ENCODE measurements at places on chromosomes 11 and 22.

DNA sequence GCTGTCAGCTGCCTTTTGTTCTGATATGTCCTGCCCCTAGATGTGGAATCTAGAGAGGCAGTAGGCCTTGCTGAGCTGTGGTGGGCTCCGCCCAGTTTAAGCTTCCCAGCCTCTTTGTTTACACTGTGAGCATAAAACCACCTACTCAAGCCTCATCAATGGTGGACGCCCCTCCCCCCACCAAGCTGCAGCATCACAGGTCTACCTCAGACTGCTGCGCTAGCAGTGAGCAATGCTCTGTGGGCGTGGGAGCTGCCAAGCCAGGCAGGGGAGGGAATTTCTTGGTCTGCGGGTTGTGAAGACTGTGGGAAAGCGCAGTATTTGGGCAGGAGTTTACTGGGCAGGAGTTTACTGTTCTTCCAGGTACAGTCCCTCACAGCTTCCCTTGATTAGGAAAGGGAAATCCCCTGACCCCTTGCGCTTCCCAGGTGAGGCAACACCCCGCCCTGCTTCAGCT lies 98.5 kb downstream of the SMCO4 start:
- peak; percentile 2 for DNase-seq

DNA sequence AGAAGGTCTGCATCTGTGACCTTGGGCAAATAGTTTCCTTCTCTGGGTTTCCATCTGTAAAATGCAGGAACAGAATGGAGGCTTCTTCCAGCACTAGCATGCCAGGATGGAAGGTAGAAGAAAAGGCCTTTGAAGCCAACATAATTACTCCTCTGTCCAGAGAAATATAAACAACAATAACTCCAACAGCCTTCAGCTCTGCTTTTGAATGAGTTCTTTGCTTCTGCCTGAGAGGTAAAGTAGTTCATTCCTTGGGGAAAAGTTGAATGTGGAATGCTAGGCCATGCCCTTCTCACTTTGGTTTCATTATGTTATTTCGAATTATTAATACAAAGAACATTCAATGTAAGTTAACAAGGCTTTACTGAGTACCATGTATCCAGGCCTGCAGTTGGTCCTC lies 61.2 kb upstream of the BLID start:
- DNase-seq = no peak

DNA sequence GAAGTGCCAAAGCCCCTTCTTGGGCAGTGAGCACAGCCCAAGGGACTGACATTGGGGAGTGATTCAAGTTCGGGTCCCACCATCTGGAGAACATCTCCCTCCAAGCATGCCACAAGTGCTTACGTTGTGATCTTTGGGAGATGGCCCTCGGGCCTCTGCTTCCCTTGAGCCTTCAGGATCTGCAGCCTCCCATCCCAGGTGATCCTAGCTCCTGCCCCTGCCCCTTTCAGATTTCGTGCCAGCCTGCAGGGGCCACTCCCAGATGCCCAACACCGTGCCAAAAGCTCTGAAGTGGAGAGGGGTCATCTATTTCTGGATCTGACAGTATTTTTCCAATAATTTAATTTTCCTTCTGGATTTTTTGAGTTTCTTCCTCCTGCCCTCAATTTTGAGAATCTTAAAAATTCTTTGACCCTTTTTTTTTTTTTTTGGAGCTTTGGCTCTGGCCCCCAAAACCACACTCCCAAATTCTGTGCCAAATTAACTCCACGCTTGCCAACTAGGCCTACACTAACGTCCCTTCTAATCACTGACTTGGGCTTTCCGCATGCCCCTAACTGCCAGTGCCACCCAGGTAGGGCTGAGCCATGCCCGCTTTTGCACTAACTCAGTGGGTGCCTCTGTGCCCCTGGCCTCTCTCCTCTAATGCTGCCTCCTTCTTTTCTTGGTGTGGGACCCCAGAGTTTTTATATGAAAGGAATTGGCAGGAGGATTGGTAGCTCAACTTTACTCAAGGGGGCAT lies 25.3 kb downstream of the PHLDB1 start:
- no peak for DNase-seq

DNA sequence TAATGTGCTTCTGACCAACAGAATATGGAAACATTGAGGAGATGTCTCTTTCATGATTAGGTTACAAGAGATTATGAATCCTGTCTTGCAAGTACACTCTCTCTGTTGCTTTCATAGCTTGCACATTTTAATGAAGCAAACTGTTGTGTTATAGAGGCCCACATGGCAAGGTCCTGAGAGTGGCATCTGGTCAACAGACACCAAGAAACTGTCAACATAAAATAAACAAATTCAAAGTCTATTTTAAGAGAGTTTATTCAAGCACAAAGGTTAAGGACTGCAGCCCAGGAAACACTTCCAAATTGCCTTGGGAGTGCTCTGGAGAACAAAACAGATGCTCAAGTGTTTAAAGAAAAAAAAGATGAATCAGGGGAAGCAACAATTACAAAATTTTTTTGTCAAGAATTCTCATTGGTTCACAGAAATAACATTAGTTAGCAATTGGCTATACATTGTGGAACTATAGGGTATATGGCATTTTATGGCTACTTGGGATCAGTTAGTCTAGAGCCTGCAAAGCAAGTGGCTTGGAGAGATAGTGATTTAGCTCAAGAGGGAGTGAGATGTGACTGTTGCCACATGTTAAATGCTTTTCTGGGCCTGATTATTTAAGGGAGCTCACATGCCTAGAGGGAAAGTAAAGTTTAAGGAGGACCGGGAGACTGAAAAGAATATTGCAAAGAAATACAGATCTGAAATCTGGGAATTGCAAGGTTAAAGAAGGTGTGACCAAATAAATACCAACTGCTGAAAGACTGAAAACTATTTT lies 54.6 kb downstream of the CTSC start:
- no peak for DNase-seq

- no peak for DNase-seq
Measured at GRCh38 chr11:13169709-13170108, 107.9 kb upstream of the BMAL1 start.

DNA sequence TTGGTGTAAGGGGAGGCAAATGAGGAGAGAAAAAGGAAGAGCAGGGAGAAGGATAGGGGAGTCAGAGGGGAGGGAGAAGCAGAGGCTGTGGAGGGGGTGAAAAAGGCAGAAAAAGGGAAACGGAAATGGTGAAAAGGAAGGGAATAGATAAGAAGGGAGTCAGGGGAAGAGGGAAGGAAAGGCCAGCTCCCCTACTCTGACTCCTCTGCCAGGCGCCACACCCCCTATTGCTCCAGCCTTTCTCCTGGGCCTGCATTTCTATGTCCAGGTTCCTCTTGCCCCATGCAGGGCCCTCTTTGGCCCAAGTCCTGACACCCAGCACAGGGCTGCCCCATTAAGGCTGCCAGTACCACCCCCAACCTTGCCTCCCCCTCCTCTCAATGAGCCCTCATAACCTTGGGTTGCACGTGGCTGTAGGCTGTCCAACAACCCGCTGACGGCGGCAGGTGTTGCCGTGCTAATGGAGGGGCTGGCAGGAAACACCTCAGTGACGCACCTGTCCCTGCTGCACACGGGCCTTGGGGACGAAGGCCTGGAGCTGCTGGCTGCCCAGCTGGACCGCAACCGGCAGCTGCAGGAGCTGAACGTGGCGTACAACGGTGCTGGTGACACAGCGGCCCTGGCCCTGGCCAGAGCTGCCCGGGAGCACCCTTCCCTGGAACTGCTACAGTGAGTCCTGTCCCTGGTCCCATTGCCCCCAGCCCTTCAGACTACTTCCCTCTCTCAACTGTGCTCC lies 3.4 kb upstream of the NHERF4 start:
- DNase-seq = no peak

DNA sequence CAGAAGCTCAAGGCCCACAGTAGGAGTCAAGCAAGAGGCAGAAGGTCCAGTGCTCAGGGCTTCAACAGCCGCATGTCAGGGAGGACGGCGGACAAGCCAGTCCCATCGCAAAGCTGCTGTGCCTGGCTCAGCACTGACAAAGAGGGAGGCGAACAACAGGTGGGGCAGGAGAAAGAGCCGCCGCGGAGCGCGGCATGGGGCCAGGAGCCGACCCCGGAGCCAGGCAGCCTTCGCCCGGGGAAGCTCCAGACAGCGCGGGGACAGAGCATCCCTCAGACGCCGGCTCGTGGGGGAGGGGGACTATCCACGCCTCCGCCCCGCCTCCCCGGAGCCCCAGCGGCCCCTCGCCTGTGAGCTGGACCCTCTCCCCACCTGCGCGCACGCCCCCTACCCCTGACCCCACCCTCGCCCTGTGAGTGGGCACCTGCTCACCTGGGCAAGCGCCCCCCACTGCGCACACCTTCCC lies 369 bp downstream of the DHCR7 start:
- no peak for DNase-seq

DNA sequence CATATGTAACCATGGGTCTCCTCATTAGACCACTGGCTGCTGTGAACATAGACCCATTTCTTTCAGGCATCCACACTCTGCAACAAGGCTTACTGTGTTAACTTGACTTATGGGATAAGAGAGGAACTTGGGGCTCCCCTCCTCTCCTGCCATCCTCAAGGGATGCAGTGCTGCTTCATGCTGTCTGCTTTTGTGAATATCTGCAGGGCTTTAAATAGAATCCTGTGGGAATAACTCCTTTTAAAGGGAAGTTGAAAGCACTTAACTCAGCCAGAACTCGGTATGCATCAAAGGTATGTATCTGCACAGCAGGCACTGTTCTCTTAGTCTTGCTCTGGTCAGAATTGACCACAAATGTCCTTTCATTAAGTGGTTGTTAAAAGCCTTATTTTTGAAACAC lies 222.5 kb upstream of the KIRREL3 start:
- DNase-seq = no peak

DNA sequence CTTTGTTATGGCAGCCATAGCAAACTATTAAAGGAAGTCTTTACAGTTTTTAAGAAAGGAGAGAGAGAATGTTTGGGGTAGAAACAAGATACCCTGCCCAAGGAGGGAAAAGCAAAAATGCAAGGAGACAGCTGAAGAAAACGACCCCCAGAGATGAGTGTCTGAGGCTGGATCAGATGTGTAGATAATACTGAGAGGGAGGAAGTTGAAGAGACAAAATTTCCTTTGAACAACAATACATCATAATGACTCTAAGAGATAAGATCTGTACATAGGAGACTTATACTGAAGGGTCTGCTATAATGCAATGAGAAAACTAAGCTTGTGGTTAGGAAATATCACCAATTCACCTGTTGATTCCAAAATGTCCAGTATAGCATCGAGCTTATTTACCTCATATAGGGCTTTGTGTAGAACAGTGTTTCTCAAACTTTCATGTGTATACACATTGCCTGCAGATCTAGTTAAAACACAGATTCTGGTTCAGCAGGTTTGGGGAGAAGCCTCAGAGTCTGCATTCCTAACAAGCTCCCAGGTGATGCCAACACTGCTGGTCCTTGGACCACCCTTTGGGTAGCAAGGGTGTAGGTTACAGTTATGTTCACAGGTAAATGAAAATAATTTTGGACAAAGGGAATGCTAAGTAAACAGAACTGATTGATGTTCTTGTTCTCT lies 5.8 kb upstream of the CEP295 start:
- DNase-seq = no peak

DNA sequence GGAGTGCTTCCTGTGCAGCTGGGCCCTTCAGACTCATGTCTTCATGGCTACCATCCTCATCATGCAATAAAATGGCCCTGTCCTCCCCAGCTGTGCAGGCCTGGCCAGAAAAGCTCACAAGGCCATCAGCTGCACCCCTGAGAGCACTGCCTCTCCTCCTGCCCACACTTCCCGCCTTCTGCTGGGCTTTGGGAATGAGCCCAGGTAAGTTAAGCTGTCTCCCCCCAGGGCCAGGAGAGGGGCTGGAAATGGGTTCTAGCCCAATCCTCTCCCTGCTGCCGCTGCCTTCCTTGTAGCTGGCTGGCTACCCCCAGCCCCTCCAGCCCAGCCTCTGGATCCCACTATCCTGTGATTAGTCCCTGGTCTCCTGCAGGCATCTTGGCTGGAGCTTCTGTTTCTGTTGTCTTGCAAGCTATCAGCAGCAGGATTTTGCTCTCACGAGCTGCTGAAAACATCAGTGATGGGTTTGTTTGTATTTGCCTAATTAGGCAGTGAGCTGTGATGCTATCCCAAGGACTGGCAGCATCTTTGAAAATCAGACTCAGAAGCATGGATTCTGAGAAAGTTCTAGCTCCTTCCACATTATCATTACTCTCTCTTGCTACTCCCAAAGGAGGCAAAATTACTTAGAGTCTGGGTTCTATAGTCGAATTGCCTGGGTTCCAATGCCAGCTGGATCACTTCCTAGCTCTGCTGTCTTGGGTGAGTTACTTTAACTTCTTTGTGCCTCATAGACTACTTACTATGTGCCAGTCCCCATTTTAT lies 168.1 kb downstream of the ST3GAL4 start:
- DNase-seq = no peak

DNA sequence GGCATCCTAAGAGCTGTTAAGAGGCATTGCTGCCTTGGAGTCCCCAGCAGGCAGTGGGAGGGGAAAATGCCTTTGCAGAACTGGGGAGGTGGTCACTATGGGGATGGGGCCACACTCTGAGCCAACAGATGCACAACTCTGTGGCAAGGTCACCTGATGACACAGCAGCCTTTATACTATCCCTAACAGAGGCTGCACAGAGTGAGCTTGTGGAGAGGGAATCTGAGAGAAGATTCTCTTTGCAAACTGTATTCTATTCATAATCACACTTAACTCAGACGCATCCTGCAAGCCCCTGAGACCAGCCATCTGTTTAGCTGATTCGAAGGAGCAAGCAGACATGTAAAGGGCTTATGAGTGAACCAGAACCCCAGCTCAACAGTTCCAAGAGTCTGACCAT lies 49.0 kb upstream of the TTC12 start:
- no peak for DNase-seq

DNA sequence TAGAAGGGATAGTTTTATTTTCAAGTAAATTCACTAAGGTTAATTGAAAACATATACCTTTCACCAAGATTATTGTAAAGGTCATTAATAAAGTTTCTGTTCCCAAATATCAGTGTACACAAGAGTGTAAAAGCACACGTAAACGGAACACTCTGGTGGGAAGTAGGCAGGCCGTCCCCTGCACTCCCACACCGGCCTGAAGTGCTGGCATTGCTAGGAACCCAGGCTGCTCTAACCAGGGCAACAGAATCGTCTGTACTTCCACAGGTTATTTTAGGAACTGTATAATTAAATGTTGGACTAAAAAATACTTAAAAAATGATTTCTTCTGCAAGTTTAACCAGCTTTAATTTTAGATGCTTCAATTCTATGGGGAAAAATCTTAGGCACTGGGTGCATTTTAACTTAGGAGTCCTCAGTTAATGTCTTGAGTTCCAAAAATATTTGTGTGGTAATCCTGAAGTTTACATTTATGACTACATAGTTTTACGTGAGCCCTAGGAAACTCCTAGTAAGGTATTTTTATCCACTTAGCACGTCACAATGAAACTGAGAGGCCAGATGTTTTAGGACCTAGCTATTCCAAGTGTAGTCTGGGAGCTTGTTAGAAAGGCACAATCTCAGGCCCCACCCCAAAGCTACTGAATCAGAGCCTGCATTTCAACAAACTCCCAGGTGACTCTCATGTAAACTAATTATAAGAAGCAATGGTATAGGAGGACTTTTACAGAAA lies 31.2 kb downstream of the KMT5B start:
- DNase-seq = no peak

DNA sequence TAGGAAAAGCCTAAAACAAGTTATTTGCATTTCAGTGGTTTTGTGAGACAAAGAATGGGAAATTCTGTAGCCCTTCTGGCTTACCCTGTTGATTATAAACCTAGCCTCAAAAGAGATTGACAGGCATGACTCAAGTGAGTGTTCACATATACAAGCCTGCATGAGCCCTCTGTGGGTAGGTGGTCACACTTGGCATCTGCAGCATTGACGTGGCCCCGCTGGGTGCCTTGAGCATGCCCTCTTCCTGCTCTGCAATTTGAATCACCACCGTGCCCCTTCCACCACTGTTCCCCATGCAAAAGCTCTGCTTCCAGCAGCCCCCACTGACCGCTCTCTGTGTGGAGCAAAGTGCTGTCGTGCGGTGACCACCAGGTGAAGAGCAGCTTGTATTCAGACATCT lies 21.0 kb upstream of the ADSL start:
- peak; percentile 57 for DNase-seq

GRCh38 chr11:31089117-31089516 lies 280.4 kb downstream of the DCDC1 start:
- DNase-seq = no peak

Measured in activated T-cell treated with anti-CD3 and anti-CD28 coated beads for 48 hours (primary cell).